Stimulated activated naive CD4-positive, alpha-beta T cell treated with Interleukin-2 at 50 U/mL for 16 hours (primary cell): ENCODE measurements at places on chromosomes 12 and 14.

GRCh38 chr12:133181238-133181959 lies at the start of gene ZNF268:
Gene ZNF268 (plus strand): TSS chr12:133181495. CDS start chr12:133181998, 503 bp downstream.
- peak; percentile 84 for DNase-seq

DNA sequence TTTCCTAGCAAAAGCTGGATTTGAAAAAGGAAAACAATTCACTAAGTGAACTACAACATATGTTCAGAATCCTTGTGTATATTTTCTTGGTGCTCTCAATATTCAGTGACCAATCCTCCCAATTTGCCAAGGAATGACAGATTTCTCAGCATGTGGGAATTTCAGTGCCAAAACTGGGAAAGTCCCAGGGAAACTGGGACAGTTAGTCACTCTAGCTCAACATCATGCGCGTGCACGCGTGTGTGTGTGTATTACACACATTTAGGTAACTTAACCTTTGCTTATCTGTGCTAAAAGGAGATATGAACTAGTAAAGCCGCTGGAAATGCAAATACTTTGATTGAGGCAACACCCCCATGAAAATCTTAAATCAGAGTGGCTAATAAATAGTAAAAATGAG lies 26.1 kb upstream of the SLC6A13 start:
- no peak for DNase-seq

DNA sequence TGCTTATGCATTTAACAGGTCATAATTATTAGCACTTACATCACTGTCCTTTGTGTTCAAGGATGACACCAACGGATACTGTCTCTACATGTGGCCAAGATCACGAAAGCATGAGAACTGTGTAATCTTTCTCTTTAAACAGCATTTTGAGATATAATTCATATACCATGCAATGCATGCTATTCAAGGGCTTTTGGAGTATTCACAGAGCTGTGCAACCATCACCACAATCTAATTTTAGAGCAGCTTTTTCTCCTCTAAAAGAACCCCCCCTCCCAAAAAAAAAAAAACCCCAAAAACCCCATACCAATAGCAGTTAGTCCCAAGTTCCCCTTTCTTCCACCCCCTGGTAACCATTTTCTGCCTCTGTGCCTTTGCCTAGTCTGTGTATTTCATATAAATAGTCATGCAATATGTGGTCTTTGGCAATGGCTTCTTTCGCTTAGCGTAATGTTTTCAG lies 60.6 kb downstream of the SPRING1 start:
- no peak for DNase-seq

- DNase-seq = no peak
Measured at GRCh38 chr12:127455347-127456265, 811.4 kb upstream of the TMEM132C start.

DNA sequence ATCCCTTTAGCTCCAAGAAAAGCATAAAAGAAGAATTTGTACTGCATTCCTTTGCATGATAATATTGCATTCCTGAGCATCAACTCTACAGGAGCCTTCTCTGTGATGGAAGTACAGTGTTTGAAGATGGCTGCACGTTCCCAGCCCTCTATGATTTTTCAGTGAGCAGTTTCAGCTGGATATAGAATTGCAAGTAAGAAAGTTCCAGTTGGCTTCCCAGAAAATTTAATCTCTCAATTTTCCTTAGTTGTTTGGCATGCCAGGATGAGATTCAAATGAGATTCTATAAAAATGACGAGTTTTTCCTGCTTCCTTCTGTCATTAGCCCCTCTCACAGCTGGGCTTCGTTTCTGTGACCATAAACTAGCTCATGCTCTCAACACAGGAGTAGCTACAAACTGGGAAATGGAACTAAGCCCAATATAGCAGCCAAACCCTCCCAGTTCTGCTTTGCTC lies 109.9 kb downstream of the TTC8 start:
- no peak for DNase-seq

DNA sequence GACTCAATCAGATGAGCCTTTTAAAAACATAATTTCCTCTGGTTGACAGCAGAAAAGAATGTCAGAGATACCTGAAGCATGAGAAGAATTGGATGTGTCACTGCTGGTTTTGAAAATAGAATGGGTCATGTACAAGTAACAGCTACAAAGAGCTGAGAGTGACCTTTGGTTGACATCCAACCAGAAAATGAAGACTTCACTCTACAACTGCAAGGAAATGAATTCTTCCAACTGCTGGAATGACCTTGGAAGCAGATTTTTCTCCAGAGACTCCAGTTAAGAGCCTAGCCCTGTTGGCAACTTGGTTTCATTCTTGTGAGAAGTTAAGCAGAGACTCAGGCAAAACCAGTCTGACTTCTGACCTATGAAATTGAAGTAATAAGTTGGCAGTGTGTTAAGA lies 505.9 kb downstream of the SLC16A7 start:
- DNase-seq = no peak

DNA sequence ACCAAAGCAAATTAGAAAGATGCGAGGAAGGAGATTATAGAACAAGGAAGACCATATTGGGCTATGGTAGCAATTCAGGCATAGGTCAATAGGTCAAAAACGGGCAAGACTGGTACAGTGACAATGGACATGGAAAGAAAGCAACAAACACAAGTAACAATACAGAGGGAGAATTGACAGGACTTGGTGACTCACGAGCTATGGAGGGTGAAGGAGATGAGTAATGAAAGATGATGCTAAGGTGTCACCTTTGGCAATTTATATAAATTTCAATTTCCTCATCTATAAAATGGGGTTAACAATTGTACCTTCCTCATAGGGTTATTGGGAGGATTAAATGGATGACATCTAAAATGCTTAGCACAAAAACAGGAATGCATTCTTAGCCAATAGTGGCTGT lies 15.1 kb upstream of the DUSP16 start:
- no peak for DNase-seq

DNA sequence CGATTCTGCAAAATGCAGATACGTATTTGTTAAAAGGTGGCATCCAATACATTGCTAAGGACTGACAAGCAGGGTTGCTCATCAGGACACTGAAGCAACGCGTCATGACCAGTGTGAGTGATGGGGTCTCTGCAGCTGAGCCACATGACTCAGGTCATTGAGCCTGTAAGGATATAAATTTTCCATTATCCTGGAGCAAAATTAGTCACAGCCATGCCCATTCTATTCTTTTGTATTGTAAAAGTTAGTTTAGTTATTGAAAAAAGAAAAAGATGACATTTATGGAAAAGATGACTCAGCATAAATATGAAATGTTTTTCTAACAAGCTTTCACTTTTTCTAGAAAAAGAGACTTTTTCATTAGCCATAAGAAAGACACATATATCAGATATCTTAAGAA lies 268.0 kb upstream of the TMEM132C start:
- no peak for DNase-seq

- DNase-seq = peak; percentile 25
Measured at GRCh38 chr12:47214771-47215170, 135.0 kb upstream of the AMIGO2 start.

DNA sequence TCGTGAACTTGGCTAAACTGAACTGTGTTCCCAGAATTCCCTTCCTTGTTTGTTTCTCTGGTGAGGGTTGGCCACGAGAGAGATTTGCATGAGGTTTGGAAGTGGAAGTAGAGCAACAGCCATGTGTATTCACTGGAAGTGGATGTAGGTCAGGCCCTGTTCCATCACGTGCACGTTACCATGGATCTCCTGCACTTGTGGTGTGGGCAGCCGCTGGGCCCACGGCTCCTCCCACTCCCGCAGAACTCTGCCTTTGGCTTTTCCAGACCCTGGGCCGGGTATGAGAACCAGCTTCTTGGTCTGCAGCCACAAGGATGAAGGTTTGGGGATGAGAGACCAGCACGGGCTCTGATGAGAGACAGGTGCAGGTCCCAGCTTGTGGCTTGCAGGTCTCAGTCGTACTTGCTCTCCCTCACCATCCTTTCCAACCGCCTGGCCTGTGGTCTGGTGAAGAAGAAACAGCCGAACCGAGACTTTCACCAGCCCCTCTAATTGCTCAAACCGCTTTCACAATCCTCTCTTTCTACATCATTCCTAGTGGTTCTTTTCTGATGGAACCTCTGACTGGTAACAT lies 94.9 kb downstream of the DUSP16 start:
- peak; percentile 58 for DNase-seq

DNA sequence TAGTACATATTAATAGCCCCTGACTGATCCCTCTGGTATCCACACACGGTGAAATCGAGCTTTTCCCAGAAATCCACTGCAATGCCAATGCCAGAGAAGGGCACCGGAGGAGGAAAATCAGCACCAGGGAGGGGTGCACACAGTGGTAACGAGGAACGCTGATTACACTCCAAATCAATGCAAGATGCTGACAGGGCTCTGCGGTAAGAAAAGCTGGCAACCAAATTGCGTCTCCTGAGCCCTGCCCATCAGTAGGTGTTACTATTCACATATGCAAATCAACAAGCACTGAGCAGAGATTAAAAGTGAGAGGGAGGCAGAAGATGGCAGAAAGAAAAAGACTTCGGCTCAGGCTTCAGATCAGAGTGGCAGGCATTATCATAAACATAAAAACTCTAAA lies 159.1 kb downstream of the RPS29 start:
- no peak for DNase-seq

DNA sequence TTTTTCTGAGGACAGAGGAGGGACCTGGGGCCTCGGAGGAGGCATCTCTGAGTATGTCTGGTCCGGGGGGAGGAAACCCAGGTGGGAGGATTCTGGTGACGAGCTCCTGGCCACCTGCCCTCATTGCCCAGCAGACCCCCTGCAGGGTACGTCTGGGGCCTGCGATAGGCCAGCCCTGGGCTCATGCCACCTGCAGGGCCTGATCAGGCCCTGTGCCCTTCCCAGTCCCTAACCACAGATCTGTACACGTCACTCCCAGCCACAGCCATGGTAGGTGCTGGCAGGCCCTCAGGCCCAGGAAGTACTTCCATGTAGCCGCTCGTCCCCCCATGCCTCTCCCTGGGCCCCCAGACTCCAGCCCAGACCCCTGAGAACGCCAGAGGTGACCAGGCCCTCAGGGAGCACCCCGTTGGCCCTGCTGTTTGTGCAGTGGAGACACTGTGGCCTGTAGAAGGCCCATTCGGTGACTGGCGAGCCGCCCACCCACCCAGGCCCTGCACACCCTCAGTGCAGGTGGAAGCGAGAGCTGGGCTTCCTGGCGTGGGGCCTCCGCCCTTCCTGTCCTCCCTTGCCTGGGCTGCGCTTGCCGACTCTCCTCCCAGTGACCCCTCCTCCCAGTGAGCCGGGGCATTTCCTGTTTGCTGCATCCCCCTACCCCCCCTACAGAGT lies 5.7 kb downstream of the INF2 start:
- peak; percentile 19 for DNase-seq

GRCh38 chr12:58665375-58665774 lies 254.9 kb downstream of the LRIG3 start:
- DNase-seq = no peak

GRCh38 chr14:28707814-28708213 lies 58.8 kb upstream of the FOXG1 start:
- DNase-seq = no peak

- DNase-seq = no peak
Measured at GRCh38 chr14:93347850-93348249, 868 bp downstream of the COX8C start.

- no peak for DNase-seq
Measured at GRCh38 chr12:121464331-121464730, 64.4 kb downstream of the RNF34 start.

DNA sequence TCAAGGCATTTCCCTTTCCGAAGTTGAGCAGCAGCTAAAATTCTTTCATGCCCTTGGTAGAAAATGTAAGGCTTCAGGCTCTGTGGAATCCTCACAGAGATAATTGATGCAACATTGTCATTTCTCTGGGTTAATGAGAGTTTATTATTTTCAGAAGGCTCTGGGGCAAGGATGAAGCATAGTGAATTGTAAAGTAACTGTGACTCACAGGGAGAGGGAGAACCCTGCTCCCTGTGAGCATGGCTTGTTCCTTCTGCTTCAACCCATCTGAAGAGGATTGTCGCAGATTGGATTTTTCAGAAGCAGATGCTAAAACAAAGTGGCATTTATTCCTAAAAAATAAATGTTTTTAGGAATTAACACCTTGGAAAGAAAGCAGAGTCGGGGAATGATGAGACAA lies 41.2 kb downstream of the APOBEC1 start:
- no peak for DNase-seq

GRCh38 chr12:86249851-86250250 lies 6.3 kb downstream of the MGAT4C start:
- DNase-seq = no peak

DNA sequence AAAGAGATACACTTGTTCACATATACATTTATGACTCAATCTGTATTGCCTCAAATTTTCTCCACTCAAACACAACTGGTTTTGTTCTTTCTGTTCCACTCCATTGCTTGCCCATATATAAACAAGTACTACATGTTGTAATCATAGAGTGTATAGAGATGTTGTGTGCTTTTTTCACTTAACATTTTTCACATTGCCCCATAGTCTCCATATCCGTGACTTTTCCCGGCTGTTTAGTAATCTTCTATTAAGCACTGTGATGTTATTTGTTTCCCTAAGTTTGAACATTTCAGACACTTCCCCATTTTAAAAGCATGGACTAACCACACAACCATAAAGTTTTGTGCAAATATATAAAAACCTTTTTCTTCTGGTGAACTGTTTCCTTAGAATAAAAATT lies 45.5 kb upstream of the PTPRR start:
- no peak for DNase-seq

- no peak for DNase-seq
Measured at GRCh38 chr14:49703965-49704364, 11.0 kb downstream of the KLHDC1 start.

- DNase-seq = no peak
Measured at GRCh38 chr12:24530689-24531088, 418.2 kb downstream of the BCAT1 start.

- DNase-seq = peak; percentile 89
Measured at GRCh38 chr14:21476523-21476924, 235 bp downstream of the RAB2B start.

DNA sequence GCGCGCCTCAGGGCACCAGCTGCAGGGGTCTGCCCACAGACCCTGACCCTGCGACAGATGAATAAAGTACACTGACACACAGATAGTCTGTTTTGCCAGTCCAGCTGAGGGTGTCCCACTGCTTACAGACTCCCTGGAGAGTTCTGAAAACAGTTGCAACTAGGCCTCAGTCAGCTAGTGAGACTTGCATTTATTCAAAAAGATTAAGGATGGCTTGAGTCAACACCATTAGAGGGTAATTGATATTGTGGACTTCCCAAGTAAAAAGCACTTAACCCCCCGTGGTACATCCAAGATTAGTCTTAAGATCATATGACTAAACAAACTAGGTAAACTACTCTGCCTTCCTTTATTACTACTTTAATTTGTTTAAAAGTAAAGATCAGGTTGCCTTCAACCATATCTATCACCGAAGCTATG lies 11.1 kb upstream of the PSEN1 start:
- DNase-seq = no peak
